ELR (cell line): ENCODE measurements at places on chromosomes 12 and 14.

DNA sequence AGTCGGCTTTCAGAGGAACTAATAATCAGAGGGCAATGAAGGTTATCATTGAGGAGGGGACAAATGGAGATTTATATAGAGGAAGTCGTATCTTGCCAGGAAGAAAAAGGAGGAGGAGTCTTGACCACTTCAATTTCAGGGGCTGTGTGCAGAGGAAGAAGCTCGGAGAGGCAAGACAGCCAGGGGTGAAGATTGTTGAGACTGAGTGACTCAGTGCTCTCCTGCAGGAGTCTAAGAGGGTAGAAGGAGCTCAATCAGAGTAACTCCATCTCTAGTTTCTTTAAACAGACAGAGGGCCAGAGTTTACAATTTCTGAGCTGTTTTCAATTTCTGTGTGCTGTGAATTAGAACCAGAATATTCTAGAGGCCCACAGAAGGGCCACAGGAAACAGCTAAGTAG is 439.3 kb upstream of the PRICKLE1 start:
- DNase-seq = no peak

GRCh38 chr14:95088665-95089064 is 68.7 kb downstream of the DICER1 start:
- DNase-seq = no peak

- DNase-seq = no peak
Observed at GRCh38 chr14:93010130-93010499, 87.2 kb downstream of the CHGA start.

- DNase-seq = peak; percentile 44
Observed at GRCh38 chr12:4273652-4274395, at the start of gene CCND2. CCND2 (plus strand) TSS chr12:4273762; CDS start chr12:4274041, 279 bp downstream.
